ENCODE measurements at places on chromosomes 2 and 18. TPM values are rescaled to one million over a fixed set of nuclear protein-coding genes. Genes with fewer than 3 reads are reported as not detected.

DNA sequence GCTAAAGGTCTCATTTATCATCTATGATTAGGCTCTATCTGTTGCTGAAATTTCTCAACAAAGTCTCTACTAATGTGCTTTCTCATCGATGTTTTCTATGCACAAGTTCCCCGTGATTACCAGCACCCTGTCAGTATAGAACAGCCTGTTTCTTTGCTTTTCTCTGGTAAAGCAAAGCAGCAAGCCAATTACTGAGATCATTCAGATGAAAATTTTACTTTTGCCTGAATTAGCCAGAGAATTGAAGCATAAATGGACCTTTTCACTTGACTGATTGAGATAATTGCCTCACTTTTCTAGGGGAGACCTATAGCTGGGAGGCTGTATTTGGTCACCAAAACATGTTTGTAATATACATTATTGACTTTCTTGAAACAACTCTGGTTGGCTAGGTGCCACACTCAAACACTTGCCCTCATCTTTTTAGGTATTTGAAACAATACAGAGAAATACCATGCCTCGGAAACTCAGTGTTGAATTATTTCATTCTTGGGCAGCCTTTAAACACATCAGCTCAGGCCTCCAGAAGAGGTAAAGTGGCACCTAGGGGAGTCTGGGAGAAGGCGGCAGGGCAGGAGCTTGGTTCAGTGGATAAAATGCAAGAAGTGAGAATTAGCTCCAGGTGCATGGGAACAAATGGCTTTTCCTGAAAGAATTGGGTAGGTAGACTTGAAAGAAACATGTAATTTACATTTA lies 96.2 kb downstream of the GALNT3 start:
- H3K36me3 ChIP-seq, result no peaks in the 10 kb centered on the region
- no peak for DNase-seq
- H3K27ac ChIP-seq, result no peak overlapping the region
- H3K4me1 ChIP-seq, result no peaks in the 10 kb centered on the region

PPP3R1 gene
- total RNA-seq, result 54.6 TPM

DYNC2LI1 gene
- 13.0 TPM for total RNA-seq

GRCh38 chr2:237199577-237199976 lies 113.9 kb downstream of the COPS8 start:
- H3K4me3 ChIP-seq, result no peak overlapping the region
- peaks cover 6% of the 10 kb centered on the region for H3K36me3 ChIP-seq
- DNase-seq, result peak; percentile 60
- H3K27ac ChIP-seq, result no peak overlapping the region

FIGN gene
- total RNA-seq, result 9.0 TPM

CAPN14 gene
- total RNA-seq, result not detected

- no peak for DNase-seq
- H3K36me3 ChIP-seq, result peaks cover 6% of the 10 kb centered on the region
- H3K4me3 ChIP-seq, result no peak overlapping the region
- H3K27me3 ChIP-seq, result no peaks in the 10 kb centered on the region
These were observed 41.3 kb upstream of the KCNE4 start for GRCh38 chr2:223010641-223011040.

GKN2 gene
- total RNA-seq, result not detected

DNA sequence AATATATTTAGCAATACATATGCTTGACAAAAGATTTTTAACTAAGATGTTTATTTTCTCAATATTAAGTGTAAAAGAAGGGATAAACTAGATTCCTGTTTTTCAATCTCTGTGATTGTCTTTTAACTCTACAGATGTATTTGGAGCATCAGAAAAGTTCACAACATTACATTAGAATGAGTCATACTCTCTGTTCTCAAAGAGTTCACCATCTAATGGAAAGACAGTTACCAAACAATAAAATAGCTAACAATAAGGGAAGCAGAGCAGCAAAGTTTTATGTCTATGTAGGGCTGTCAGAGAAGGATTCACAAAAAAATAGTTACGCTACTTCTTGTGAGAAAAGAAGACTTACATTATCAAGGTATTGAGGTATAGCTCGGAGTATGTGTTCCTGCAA lies 109.2 kb upstream of the MAP2 start:
- no peaks in the 10 kb centered on the region for H3K36me3 ChIP-seq
- H3K27me3 ChIP-seq, result peaks cover 23% of the 10 kb centered on the region
- no peak overlapping the region for H3K27ac ChIP-seq
- peaks cover 6% of the 10 kb centered on the region for H3K4me1 ChIP-seq
- H3K4me3 ChIP-seq, result no peak overlapping the region

DNA sequence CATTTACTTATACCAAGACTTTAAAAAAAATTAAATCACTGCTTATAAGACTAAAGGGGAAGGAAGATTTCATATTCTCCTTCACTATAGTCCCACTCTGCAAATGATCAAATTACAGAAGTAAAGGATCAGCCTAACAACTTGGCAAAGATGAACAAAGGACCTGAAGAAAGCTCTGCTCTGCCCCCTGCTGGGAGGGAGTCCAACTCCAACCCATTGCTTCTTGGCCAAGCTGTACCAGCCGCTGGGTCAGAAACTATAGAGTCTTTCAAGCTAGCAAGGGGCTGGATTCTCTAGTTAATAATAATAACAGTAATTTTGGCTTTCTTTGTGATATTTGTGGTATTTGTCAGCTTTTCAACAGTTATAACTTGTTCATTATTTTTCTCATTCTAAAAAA lies 927.0 kb upstream of the CRIM1 start:
- no peaks in the 10 kb centered on the region for H3K4me1 ChIP-seq
- peaks cover 59% of the 10 kb centered on the region for H3K27me3 ChIP-seq
- H3K27ac ChIP-seq, result no peak overlapping the region
- H3K36me3 ChIP-seq, result no peaks in the 10 kb centered on the region
- DNase-seq, result peak; percentile 56
- no peak overlapping the region for H3K4me3 ChIP-seq

DNA sequence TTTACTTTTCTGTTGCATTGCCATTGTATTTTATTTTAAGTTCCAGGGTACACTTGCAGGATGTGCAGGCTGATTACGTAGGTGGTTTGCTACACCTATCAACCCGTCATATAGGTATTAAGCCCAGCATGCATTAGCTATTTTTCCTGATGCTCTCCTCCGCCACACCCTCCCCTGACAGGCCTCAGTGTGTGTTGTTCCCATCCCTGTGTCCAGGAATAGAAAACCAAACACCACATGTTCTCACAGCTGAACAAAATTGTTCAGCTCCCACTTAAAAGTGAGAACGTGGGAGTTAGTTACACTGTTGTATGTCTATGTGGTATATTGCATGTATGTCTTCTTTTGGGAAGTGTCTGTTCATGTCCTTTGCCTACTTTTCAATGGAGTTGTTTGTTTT lies 1631.7 kb downstream of the DPP10 start:
- H3K27me3 ChIP-seq, result no peaks in the 10 kb centered on the region
- no peaks in the 10 kb centered on the region for H3K36me3 ChIP-seq
- H3K4me3 ChIP-seq, result no peak overlapping the region
- no peak for DNase-seq
- no peak overlapping the region for H3K27ac ChIP-seq

DNA sequence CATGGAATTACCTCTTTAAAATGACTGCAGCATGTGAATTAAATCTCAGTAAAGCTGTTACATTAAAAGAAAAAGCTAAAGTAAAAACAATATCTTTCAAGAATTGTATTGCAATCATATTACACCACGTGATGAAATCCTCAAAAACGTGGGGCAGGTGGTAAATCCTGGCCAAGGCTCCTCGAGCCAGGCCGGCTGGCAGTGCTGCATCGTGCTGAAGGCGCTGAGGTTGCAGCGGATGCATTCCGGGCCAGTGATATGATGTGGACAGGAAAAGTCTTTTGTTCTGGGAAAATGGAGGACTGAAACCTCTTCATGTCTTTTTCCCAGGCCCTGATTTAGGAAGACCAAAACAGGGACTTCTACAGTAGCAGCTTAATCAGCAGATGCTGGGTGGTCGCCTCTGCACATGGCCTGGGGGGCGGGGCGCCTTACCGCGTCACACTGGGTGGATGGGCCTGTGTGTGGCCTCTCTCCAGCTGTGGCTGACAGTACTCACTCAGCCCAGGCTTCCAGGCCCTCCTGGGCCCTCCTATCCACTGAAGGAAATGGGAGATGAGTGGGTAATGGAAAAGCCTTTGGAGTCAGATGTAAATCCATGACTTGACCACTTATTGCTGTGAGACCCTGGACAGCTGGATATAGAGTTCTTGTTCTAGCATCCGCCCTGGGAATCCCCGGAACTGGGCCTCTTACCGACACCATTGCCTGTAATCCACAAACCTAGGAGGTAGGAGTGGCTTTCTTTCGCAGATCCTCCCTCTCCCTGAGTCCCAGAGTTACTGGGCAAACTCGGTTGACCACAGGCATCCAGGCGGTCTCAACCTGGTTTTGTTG lies 45.1 kb downstream of the PROC start:
- no peaks in the 10 kb centered on the region for H3K4me1 ChIP-seq
- peaks cover 5% of the 10 kb centered on the region for H3K36me3 ChIP-seq
- no peaks in the 10 kb centered on the region for H3K27me3 ChIP-seq
- DNase-seq, result no peak
- no peak overlapping the region for H3K4me3 ChIP-seq

- H3K4me3 ChIP-seq, result no peak overlapping the region
- no peak overlapping the region for H3K27ac ChIP-seq
- DNase-seq, result no peak
- peaks cover 3% of the 10 kb centered on the region for H3K36me3 ChIP-seq
These were observed 20.2 kb downstream of the PRKAG3 start for GRCh38 chr2:218811382-218811781.

DNA sequence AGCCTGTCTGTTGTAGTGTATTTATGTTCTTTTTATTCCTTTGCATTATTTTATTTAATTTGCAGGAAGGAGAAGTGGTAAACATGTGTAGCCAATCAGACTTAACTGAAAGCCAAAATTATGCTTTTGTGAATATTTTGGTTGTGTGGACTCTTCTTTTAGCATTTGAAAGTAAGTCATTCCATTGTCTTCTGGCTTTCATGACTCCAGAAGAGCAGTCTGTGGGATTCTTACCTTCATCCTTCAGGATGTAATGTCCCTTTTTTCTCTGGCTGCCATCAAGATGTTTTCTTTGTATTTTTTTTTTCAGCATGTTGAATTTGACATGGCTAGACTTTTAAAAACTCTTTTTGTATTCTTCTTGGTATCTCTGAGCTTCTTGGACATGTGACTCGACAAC lies 895.2 kb upstream of the ZEB2 start:
- no peaks in the 10 kb centered on the region for H3K27me3 ChIP-seq
- H3K4me1 ChIP-seq, result no peaks in the 10 kb centered on the region
- no peak for DNase-seq
- no peaks in the 10 kb centered on the region for H3K36me3 ChIP-seq

- no peaks in the 10 kb centered on the region for H3K27me3 ChIP-seq
- no peak for DNase-seq
- H3K4me3 ChIP-seq, result no peak overlapping the region
- H3K4me1 ChIP-seq, result peaks cover 22% of the 10 kb centered on the region
- peaks cover 20% of the 10 kb centered on the region for H3K36me3 ChIP-seq
These were observed 144.8 kb downstream of the SMAD7 start for GRCh38 chr18:48805826-48806535.

DNA sequence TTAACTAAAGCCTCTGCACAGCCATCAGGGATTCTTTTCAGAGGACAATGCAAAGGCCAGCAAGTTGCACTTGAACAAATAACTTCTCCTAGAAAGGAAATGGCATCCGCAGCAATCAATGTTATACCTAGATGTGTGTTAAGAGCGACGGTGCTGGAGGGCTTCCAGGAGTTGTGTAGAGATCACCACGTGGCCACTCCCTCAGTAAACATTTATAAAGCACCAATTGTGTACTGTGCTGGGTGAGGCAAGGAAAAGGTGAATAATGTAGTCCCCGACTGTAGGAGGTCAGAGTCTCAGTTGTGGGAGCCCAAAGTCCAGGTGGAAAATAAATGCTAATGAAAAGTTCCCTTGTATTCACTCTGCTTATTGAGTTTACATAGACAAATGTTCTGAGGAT lies 135.0 kb downstream of the ALK start:
- no peaks in the 10 kb centered on the region for H3K36me3 ChIP-seq
- no peak overlapping the region for H3K4me3 ChIP-seq
- peaks cover 54% of the 10 kb centered on the region for H3K27me3 ChIP-seq

GRCh38 chr2:226643946-226644282 lies 155.7 kb downstream of the IRS1 start:
- no peaks in the 10 kb centered on the region for H3K4me1 ChIP-seq

SERPINB4 gene
- not detected for total RNA-seq

DNA sequence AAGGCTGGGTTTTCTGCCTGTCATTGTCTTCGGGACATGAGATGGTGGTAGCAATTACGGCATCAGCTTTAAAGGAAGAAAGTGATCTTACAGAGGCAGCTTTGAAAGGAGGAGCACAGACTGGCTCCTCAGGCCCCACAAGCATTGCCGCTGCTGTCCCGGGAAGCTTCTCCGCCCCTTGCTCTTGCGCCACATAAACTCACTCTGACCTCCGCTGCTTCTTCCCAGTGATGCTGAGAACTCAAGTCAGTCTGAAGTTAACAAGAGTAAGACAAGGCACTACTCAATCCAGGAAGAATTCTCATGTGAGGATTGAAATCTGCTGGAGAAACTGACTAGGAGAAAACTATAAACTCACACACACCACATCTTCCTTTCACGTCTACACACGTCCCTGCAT lies 112.4 kb upstream of the RIOK3 start:
- H3K4me3 ChIP-seq, result no peak overlapping the region
- H3K27ac ChIP-seq, result no peak overlapping the region
- peaks cover 7% of the 10 kb centered on the region for H3K4me1 ChIP-seq

DNA sequence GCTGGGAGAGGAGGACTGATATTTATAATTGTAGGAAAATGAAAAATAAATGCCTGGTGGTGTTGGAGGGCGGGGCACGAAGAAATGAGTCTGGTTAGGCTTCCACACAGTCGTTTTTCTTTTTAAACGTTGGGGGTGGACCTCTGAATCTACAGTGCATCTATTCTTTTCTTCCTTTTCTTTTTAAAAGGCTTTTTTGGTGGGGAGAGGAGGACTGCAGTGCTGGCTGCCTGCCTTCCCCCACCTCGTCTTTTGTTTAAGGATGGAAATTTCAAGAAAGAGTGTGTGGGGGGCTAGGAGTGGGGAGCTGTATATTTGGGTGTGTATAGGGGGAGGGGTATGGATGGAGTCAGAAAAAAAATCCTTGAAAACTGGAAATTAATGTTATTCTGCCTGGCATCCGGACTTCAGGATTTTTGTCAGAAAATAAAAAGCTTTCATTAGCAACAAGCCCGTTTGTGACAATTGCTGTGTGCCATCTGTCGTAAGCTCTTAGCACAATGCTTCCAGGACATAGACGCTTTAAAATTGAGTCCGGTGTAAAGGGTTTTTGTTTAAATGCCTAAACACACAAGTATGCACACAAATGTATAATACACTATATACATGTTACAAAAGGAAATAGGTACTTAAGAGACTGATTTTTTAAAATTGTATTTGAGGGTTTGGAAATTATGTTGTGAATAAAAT lies 1.1 kb downstream of the MAP2 start:
- no peak for DNase-seq
- peaks cover 18% of the 10 kb centered on the region for H3K4me1 ChIP-seq
- H3K36me3 ChIP-seq, result no peaks in the 10 kb centered on the region
- no peak overlapping the region for H3K27ac ChIP-seq
- H3K4me3 ChIP-seq, result peak overlapping the region; percentile 81

- H3K36me3 ChIP-seq, result no peaks in the 10 kb centered on the region
- no peak for DNase-seq
- no peak overlapping the region for H3K4me3 ChIP-seq
These were observed 127.3 kb upstream of the GPC1 start for GRCh38 chr2:240308111-240308651.

Measured in MCF 10A (cell line).